ENCODE measurements at places on chromosomes 12 and 14. TPM values are rescaled to one million over a fixed set of nuclear protein-coding genes. Genes with fewer than 3 reads are reported as not detected.
A peak's percentile ranks its signal among the peaks of the same experiment; 100 is the strongest.

The LALBA gene
- not detected for total RNA-seq

DNA sequence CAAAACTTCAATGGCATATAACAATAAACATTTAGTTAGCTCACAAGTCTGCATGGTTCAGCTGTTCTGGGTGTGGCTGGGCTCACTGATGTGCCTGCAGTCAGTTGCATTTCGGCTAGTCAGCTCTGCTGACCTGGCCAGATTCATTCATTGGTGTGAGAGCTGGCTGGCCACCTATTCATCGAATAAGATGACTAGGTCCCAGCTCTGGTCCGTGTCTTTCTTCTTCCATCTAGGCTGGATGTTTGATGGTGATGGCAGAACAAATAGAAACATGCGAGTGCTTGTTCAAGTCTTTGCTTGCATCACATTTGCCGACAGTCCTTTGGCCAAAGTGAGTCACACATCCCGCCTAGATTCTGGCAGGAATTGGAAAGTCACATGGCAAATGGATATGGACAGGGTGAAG is 203.3 kb upstream of the CRY1 start:
- no peak for DNase-seq

DNA sequence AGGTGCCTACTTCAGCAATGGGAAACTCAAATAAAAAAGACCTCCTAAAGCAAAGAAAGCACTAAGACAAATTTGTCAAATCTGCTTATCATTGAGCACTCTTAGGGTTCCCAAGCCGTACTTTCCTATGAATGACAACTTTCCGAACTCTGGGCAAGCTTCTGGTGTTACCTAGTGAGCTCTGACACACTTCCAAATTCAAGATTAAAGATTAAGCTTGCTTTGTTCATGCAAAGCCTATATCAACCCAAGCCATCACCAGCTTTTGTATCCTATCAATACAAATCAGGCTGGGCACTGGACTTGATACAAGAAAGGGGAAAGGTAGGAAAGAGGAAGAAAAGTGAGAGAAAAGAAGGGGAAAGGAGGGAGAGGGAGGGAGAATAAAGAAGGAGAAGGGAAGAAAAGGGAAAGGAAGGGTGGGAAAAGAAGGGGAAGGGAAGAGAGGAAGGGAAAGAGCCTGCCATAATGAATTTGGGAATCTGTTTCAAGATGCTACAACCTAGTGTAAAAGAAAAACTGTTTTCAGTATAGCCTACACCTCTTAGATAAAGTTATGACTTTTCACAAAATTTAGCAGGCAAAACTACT is 23.8 kb upstream of the FBLN5 start:
- no peak for DNase-seq

DNA sequence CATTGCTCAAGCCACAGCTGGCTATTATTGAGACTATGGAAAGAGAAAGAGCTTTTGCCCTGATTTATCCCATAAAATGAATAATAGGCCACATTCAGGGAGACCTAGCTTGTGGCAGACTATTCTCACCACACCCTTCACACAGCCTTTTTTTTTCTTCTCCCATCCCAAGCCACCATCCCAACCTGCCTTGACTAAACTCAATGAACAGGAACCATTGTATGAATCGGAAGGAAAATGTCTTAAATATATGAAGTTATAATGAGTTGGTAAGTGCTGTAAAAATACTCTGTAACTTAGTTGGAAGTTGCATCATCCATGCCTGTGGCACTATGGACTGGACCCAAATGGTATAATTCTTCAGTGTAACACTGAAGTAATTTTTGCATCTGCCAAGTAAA is 338.4 kb downstream of the RAD51B start:
- no peak for DNase-seq

The IL22 gene
- not detected for total RNA-seq

GRCh38 chr14:54366736-54367735 is 29.8 kb upstream of the CDKN3 start:
- DNase-seq = peak; percentile 33

- peak; percentile 31 for DNase-seq
Measured at GRCh38 chr14:91872517-91873470, 5.5 kb upstream of the TC2N start.

DNA sequence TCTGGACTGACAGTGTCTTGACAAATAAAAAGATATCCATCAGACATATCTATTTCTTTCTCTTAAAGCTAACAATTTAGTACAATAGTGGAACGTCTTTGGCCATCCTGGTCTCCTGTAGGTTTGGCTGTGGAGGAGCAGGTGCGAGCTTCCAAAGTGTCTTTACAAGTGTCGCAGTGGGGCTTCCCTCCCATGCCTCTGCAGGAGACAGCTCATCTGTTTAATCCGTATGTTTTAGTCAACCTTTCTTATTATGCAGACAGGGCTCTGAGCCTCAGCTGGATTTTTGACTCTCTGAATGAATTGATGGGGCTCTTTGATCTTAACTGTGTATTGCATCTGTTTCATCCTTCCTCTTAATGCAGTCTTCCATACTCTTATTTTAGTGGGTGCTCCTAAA is 57.5 kb downstream of the RMST start:
- no peak for DNase-seq

The TSPAN19 gene
- total RNA-seq = not detected

The TGM1 gene
- 4.0 TPM for total RNA-seq

DNA sequence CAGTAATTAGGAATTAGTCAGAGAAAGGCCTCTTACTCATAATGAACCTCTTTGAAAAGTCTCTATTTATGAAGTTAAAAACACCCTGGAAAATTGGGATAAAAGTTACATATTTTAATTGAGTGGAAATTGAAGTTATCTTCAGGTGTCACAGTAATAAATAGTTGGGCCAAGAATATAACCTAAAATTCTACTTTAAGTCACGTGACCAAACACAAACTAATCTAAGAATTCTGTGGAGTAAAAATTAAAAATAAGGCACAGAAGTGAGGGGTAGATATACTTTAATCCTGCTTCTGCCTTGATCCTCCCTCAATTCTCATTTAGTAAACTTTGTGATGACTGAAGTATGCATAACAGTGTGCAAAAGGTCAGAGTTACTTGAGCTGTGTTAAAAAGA is 226.4 kb downstream of the NAV3 start:
- DNase-seq = no peak
